Stimulated activated CD4-positive, alpha-beta T cell treated with anti-CD3 and anti-CD28 coated beads, Interleukin-12 subunit alpha, Interleukin-12 subunit beta, amount 100 ng/mL, for 48 hours (primary cell): ENCODE measurements at places on chromosomes 1 and 21.

DNA sequence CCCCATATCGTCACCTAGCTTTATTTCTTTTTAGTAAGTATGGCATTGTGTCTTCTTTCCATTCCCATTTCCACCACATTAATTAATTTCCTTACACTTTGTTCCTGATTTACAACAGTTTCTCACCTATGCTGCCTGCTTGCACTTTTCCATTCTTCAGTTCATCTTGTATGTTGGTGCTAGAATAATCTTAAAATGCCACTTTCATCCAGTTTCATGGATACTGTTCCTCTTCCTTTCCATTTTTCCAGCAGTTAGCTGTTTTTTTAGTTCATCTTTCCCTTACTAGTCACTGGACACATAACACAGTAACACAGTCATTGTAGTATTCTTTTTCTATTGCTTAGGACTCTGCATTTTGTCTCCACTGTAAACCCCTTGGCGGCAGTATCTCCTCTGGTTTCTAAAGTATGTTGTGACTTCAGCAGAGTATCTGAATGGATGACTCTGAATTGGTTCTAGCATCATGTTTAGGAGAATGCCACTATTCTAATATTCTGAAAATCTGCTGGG lies 2.1 kb downstream of the CDC7 start:
- no peak for DNase-seq

GRCh38 chr21:45292399-45293219 lies 4.9 kb upstream of the POFUT2 start:
- DNase-seq = peak; percentile 44

DNA sequence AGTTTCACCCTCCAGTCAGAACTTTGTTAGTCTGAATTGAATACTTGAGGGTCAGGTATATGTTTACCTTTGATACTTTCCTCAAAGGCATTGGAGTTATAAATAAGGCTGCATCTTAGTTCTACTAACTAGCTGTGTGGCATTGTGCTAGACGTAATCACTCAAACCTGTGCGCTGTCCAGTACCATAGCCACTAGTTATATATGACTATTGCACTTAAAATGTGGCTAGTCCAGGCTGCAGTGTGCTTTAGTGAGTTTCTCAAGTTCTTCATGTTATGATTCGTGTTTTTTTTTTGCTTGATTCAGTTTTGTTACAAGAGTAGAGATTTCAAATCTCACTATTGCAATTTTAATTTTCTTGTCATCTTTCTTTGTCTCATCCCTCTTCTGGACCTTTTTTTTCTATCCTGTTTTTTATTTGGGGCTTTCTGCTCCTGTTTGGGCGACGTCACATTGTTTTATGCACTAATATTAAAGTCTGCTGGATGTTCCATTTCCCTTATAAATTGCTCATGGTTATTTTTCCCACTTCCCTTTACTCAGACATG lies 5.7 kb downstream of the MAN1A2 start:
- no peak for DNase-seq

- DNase-seq = no peak
Observed at GRCh38 chr1:56671085-56671484, 26.0 kb downstream of the PRKAA2 start.

GRCh38 chr1:206803221-206803730 lies 31.0 kb upstream of the IL10 start:
- DNase-seq = peak; percentile 64

GRCh38 chr1:54136269-54136896 lies 16.4 kb downstream of the CDCP2 start:
- no peak for DNase-seq

DNA sequence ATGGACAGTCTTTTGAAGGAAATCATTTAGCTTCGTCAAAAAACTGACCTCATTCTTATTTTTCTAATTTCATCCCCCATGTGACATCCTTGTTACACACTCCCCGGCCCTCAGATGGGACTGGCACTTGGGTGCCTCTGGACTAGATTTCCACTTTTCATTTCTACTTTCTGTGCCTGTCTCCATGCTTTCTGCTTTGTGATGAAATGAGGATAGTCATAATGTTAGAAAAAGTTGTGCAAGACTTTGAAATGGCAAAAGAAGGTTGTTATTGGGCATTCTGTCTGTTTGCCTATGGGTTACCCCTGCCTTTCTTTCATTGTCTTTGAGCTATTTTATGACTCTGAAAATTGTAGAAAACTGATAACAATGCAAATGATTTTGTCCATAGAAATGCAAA lies 54.9 kb downstream of the MDM4 start:
- DNase-seq = no peak

DNA sequence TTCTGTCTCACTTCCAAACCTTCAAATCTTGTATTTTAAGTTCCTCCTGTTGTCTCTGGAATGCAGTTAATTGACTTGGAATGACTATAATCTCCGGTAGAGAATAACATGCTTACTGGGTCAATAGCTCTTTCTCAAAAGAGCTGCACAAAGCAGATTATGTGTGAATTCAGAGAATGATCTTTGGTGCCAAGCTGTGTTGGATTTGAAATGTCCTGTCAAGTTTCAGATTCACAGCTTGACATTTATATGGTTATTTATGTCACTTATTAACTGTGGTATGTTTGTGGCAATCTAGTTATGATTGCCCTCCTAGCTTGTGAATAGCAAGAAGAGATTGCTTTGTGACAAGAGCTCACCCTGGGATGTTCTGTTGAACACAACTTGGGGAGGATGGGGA lies 128.3 kb upstream of the KCNE2 start:
- DNase-seq = no peak

- DNase-seq = no peak
Observed at GRCh38 chr1:1463312-1463711, 8.3 kb upstream of the ATAD3B start.

- DNase-seq = no peak
Observed at GRCh38 chr1:152050886-152051675, 14.3 kb upstream of the S100A11 start.

DNA sequence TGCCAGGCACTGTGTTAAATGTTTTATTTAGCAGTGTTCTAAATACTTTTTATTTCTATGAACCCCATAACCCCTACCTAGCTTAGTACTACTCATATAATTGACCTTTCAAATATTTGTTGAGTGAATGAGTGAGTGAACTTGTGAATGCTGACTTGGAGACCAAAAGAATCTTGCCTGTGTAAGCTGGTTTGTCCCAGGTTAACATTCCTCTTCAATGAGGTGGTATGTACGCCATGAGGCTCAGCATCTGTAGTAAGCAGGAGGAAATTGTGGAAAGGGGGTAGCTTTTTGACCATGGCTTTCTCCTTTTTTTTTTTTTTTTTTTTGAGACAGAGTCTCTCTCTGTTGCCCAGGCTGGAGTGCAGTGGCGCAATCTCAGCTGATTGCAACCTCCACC lies 14.6 kb downstream of the MED18 start:
- no peak for DNase-seq

- no peak for DNase-seq
Observed at GRCh38 chr1:23741609-23742008, 1.7 kb upstream of the ELOA start.

DNA sequence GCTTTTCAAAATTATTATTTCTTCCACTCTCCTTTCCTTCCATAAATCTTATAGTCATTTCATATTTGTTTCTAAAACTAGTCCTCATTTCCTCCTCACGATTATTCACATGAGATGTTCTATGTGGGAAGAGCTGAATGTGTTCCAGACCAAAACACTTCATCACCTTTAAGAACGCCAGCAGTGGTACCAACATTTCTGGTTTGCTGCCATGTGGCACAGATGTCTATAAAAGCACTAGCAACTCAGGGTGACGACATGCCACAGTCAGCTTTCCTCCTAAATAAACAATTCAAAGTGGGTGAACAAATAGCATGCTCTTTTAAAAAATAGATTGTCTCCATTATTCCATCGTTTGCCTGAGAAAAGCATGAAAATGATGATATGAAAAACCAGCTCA lies 1217.8 kb upstream of the ADGRL2 start:
- no peak for DNase-seq

GRCh38 chr1:72063364-72064044 lies 218.8 kb downstream of the NEGR1 start:
- no peak for DNase-seq

DNA sequence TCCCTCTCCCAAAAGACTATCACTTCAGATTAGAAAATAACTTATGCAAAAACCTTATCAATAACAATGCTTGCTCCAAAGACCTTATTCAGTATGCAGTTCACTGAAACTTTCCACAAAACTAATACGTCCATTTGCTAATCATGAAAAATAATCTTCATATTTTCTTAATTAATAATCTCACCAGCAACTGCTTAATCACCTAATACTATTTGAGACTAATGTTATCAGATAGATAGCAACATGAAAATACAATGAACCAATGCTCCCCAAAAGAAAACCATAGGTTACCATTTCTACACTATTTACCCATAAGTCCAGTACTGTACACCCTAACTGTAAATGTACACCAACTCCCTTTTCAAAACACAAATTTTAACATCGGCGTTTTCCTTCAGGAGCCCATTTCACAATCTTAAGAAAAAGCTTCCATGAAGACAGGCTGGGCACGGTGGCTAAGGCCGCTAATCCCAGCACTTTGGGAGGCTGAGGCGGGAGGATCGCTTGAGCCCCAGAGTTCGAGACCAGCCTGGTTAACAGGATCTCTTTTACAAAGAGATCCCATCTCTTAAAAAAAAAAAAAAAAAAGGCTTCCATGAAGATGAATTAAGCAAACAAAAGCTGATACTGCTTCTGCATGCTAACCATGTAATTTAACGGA lies 1.7 kb downstream of the GNB1 start:
- DNase-seq = no peak

DNA sequence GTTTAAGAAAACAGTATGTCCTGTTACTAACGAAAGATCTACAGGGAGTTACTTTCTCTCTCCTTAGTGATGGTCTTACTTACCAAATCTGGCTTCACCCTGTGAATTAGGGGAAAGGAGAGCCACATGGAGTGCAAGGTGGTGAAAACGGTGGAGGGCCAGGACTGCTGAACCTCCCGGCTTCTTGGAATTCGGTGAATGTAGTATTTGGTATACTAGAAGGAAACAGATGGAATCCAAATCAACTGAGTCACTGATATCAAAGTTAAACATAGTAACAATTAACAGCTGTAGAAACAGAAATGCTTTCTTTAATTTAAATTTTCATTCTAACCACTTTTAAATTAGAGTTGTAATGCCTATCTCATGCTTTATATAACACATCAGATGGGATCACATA lies 45.7 kb downstream of the ALG14 start:
- no peak for DNase-seq

GRCh38 chr1:98940069-98940721 lies 64.5 kb downstream of the PLPPR5 start:
- DNase-seq = no peak

DNA sequence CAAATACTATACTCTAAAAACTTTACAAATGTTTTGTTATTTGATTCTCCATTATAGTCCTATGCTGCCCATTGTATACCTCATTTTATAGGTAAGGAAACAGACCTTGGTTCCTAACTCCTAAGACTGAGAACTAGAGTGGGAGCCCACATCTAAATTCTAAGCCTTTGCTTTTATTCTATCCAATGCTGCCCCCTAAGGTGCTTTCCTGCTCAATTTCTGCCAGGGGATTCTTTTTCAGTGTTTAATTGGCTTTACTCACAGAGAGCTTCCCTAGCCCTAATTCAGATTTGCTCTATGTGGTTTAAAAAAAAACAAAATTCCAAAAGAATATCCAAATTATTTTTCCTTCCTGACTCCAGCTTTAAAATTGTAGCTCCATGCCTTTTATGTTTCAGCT lies 64.5 kb downstream of the KIF14 start:
- no peak for DNase-seq

- no peak for DNase-seq
Observed at GRCh38 chr1:221397606-221398005, 344.3 kb downstream of the DUSP10 start.

DNA sequence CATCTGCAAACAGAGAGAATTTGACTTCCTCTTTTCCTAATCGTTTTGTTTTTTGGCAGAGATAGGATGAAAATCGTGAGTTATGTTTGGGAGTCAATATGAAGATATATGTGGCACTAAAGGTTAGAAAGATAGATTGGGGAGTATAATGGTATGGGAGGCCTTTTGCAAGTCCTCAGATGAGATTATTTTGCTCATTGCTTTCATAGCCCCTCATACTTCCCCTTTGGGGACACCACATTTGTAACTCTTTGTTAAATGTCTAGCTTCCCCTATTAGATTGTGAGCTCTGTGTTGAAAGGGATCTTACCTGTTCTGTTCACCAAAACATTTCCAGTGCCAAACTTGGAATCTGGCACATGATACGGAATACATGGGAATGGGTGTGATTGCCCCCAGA lies 30.2 kb downstream of the RAVER2 start:
- no peak for DNase-seq

- no peak for DNase-seq
Observed at GRCh38 chr1:40840526-40841323, 21.4 kb downstream of the CITED4 start.

GRCh38 chr1:76763738-76764137 lies 103.5 kb upstream of the ST6GALNAC5 start:
- DNase-seq = no peak

DNA sequence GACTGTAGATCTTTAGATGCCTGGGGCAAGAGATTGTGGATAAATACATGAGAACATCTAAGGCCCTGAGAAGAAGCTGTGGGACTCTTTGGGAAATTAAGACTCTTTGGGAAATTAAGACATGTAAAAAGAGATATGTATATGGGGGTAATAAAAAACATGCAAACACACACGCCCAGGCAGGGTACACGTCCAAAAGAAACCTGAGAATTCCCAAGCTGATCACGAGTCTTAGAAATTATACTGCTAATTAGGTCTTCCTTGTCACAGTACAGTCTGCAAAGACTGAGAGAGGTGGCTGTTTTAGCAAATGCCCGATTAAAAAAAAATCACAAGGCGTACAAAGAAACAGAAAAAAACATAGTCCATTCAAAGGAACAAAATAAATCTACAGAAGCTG lies 39.3 kb upstream of the ERO1B start:
- DNase-seq = no peak

DNA sequence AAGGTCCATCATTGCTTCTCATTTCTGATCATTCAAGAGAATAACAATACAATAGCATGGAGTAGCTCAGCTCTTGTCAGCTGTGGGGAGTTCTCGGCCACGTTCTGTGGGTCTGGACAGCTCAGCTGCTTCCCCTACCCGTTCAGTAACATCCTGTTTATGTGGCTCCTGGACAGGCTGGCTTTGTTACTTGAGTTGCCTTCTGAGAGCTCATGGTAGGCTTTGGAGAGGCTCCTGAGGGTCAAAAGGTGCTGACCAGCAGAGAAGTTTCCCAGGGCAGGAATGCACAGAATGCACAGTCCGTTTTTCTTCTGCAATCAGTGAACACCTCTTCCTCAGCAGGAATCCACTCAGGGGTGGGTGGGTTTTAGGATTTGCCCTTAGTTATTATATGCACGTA lies 36.0 kb downstream of the KAZN start:
- DNase-seq = no peak

DNA sequence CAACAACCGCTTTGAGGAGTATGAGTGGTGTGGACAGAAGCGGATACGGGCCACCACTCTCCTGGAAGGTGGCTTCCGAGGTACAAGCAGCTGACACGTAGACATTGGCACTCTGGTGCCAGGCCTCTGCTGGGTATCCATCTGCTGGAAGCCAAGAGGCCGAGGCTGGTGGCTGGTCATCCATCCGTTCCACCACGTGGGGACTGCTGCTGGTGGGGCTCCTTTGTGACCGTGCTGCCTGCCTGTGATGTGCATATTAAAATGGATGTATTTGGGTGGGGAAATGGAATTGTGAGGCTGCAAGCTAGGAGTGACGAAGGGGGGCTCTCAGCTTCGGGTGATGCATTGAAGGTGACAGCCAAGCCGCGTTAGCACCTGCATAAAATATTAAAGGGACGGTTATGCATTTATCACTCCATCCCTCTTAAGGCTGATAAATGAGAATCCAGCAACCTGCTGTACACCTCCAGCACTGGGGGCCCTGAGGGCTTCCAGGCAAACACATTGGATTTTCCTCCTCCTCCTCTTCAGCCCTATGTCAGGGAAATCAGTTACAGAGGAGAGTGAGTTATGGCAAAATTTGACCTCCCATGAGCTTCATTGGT lies 38.1 kb downstream of the TMEM53 start:
- no peak for DNase-seq
